ENCODE measurements at places on chromosomes 11 and 22.

GRCh38 chr22:30968015-30968923, at the start of gene MORC2:
TSS of gene MORC2 (minus strand) at chr22:30968774. CDS start at chr22:30967889, 885 bp downstream.
- peak; percentile 41 for DNase-seq

DNA sequence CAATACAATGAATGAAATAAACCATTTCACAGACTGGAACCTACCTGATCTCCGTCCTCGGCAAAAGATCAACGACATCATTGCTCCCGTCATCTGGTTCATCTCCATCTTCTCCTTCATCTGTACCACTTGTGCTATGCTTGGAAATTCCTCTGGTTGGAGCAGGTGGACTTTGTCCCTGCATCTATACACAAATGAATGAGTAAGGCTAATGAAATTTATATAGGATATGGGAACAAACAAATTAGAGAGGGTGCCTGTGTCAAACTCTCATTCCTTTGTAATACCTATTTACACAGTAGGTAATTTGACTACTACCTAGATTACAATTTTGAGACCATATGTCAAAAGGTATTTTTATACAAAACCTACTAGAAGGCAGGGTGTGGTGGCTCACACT, 59.4 kb downstream of the F2 start:
- no peak for DNase-seq

- no peak for DNase-seq
Observed at GRCh38 chr11:123546515-123546914, 107.9 kb downstream of the SCN3B start.

GRCh38 chr22:46308283-46308988, 11.8 kb downstream of the GTSE1 start:
- DNase-seq: no peak

DNA sequence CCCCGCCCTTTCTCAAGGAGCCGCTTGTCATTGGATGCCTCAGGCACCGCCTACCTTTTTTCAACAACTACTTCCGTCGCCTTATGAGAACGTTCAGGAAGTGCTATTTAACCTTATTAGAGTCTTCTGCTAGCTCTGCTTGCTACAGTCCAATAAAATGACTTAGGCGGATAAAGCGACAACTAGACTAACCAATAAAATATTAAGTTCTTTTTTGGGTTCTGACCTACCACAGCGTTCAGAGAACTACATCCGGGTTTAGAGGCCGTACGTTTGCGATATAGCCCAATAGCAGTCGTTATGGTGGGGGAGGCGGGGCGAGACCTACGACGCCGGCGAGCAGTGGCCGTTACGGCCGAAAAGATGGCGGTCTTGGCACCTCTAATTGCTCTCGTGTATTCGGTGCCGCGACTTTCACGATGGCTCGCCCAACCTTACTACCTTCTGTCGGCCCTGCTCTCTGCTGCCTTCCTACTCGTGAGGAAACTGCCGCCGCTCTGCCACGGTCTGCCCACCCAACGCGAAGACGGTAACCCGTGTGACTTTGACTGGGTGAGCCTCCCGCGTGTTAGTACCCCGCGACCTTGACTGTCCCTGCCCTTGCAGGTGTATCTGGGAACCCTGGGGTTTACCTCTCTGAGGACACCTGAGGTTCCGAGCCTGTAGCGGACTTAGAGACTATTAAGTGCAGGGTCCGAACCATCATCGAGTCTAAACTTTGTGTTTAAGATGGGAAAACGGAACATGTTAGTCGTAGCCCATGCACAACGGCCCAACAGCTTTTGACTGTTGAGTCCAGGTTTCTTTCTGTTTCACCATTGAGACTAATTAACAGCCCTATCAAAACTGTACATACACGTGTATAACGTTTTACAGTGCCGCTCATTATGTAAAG, at the start of gene TMX2:
Gene TMX2 (plus strand): TSS at position 338 of the 895 bp plus-strand sequence. CDS start 26 bp downstream, at position 364.
- peak; percentile 93 for DNase-seq

- DNase-seq: no peak
Observed at GRCh38 chr11:35088676-35089075, 50.3 kb upstream of the CD44 start.

DNA sequence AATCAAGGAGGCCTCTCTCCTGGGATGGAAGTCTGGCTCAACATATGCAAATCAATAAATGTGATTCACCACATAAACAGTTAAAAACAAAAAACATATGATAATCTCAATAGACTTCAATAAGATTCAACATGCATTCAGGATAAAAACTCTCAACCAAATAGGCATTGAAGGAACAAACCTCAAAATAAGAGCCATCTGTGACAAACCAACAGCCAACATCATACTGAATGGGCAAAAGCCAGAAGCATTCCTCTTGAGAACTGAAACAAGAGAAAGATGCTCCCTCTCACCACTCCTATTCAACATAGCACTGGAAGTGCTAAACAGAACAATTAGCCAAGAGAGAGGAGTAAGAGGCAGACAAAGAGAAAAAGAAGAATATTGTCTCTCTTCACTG, 54.0 kb upstream of the SEZ6L start:
- no peak for DNase-seq

DNA sequence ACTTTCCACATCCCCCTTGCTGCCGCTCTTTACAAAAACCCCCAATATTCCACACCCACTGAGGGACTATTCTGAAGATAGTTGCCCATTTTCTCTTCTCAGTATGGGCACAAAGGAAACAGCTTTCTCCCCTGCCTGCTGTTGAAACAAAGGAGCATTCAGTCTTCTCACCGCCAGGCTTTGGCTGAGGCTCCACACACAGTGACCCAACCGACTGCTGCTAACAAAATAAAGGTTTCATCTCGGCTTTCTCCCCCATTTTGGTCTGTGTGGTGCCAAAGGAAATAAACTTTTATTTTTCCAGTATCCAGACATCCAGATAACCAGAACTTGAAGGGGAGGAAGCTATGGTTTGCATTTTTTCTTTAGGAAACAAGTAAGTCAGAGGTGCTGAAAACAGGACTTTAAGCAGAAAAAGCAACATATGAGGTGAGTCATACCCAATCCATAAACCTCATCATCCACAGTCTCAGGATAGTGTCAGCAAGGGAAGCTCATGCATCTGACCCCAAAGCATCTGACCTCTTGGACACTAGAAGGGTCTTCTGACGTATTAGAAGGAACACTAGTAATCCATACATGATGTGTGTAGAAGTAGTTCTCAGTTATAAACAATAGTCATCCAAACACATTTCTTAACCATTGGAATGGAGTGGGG, 6.4 kb downstream of the CLMP start:
- DNase-seq: no peak

DNA sequence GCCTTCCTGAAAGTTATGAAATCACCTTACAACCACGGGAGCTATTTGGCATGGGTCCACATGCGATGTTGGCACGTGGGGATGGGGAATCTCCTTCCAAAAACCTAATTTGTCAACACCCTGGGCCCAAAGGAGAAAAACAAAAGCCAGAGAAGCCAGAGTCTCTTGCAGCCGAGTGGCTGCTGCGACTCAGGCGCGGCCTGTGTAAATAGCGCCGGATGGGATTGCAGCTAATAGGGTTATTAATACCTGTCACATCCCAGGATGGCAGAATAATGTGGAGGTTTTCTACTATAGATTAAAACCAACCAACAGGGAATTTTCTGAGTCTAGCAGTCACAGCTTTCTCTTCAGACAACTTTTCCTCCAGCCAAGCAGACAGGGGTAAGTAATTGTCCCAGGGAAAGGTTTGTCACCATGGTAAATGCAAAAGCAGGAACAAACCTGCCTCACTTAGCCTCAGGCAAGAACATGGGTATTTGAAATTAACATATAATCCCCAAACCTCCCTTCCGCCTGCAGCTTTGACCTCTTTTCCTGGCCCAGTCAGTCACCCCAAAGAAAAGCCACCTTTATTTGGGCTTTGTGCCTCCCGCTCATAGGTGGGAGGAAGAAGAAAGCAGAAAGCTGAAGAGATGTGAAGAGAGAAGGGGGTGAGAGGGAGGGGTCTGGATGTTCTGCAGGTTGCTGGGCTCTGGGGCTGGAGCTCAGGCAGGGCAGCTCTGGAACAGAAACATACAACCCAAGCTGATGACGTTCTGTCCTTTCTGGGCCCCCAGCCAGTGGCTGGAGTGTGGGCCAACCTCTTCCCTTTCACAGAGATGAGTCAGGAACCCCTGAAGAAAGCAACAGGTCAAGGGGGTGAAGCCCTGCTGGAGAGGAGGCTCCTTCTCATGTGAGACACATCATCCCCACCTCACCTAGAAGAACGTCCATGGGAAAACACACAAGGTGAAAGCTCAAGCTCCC, 376.5 kb downstream of the NXPE2 start:
- no peak for DNase-seq

- no peak for DNase-seq
Observed at GRCh38 chr11:134513585-134514120, 101.6 kb upstream of the B3GAT1 start.

DNA sequence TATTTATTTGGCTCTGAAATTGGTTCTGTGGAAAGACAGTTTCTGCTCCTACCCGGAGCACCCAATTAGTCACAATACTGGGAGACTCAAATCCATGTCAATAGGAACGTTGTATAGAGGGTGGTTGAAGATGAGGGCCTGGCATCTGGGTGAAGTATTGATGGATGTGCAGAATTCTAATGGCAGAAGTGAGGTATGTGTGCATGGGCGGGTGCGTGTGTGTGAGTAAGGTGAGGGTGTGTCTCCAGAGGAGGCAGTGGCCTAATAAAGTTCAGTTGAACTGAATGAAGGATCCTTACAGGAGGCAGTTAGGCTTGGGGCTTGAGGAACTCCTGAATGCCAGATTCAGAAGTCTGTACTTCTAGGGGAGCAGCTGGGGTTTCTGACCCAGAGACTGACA, 71.8 kb upstream of the B3GAT1 start:
- no peak for DNase-seq

- DNase-seq: no peak
Observed at GRCh38 chr11:113048820-113049768, 87.9 kb downstream of the NCAM1 start.

GRCh38 chr11:120740380-120740779, 228.8 kb downstream of the GRIK4 start:
- no peak for DNase-seq

GRCh38 chr11:12716816-12717215, 42.6 kb downstream of the TEAD1 start:
- DNase-seq: no peak

DNA sequence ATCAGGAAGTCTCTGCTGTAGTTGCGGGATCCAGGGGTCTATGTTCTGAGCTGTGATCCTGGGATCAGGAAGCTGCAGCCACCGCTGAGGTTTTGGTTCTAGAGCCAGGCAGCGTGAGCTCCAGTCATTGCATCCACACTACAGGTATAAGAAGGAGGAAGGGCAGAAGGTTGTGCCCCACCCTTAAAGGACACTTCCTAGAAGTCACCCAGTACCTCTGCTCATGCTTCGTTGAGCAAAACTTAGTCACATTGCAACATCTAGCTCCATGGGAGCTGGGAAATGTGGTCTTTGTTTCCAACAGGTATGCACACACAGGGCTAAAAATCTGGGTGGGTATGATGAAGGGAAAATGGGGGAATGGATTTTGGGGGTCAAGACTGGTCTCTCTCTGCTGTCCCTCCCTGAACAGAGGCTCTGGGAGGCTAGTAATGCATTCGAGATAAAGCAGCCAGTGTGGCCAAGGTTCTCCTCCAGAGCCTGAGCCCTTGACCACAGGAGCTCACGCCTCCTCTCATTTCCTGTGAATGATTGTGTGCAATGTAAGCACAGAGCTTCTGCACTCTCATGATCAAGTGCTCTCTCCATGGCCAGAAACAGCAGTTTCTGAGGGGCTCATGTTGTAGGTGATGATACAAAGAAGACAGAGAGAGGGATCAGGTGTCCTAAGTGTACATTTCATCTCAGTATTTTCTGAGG, 86.8 kb upstream of the OR4B1 start:
- DNase-seq: no peak

- no peak for DNase-seq
Observed at GRCh38 chr11:67060111-67060522, 3.5 kb downstream of the RHOD start.

- DNase-seq: no peak
Observed at GRCh38 chr11:59040607-59041006, 45.5 kb upstream of the GLYATL1B start.

GRCh38 chr22:38208551-38208968, 6.8 kb downstream of the MAFF start:
- no peak for DNase-seq

DNA sequence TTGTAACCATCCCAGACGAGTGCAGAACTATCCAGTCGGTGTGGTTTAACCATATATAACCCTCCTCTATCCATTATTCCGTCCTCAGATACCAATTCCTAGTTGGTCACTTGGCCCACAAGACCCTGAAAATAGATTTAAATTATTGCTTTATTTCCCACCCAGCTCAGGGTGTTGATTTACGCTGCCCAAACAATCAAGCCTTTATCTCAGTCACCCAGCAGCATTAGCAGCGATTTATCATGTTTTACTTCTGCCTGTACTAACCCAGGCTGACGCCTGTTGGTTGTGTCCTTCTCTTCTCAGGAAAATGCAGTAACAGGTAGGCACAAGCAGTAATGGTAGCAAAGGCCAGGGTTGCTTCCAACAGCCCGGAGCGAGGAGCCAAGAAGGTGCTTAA, 81.2 kb downstream of the DSCAML1 start:
- DNase-seq: no peak

DNA sequence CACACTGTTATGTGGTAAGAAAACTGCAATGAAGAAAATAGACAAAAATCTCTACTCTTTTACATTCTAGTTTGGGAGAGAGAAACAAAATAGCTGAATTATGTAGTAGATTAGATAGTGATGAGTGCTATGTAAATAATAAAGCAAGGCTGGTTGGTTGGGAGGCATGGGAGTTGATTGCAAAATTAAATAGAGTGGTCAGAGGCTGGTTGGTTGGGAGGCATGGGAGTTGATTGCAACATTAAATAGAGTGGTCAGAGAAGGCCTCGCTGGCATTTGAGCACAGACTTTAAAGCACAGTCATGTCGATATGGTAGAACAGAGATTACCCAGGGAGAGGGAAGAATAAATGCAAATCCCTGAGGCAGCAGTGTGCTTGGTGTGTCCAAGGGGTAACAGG, 22.4 kb downstream of the SIK2 start:
- no peak for DNase-seq

DNA sequence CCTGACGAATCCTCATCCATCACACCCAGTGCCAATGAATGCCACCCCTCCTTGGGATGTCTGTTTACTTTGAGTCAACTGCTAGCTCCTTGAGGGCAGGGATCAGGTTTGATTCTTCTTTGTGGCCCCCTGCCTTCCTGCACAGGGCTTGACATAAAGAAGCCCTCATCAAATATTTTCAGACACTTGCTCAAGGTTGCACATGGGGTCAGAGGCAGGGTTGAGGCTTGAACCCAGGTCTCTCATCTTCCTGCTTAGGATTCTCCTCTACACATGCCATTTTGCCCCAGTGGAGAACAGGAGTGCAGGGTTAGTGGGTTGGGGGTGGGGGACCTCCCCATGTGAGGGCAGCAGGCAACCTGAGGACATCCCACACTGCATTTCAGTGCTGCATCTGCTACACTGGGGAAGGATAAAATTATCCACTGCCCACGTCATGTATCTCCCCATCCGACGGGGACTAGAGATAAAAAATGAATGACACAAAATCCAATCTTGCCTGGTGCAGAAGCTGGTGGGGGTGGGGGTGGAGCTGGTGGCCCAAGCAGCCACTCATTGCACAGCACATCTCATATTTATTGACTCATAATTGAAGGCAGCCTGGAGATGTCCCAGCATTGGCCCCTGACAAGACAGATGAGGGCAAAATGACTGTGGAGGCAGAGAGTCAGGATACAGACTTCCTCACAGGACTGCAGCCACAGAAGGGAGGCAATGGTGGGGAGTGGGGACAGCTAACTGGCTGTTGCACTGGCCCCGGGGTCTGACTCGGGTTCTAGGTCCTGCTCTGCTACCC, 41.3 kb downstream of the NEU3 start:
- no peak for DNase-seq
